Ovary (tissue), 10 donors: ENCODE measurements at places on chromosomes 5 and 9.
A peak's percentile ranks its signal among the peaks of the same experiment; 100 is the strongest.

- DNase-seq = no peak
Measured at GRCh38 chr5:134649163-134649835, 714 bp downstream of the SEC24A start.

DNA sequence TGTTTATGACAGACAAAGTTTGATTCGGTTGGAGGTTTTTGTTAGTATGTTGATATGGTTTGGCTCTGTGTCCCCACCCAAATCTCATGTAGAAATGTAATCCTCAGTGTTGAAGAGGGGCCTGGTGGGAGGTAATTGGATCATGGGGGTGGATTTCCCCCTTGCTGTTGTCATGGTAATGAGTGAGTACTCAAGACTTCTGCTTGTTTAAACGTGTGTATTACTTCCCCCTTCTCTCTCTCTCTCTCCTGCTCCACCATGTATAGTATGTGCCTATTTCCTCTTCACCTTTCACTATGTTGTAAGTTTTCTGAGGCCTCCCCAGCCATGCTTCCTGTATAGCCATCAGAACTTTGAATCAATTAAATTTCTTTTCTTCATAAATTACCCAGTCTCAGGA, 415.1 kb downstream of the HCN1 start:
- DNase-seq = no peak

- peak; percentile 30 for DNase-seq
Measured at GRCh38 chr9:88991066-88992034, at the start of gene S1PR3. TSS of gene S1PR3 (plus strand) at chr9:88991468. CDS start at chr9:89001201, 9,733 bp downstream.

- DNase-seq = no peak
Measured at GRCh38 chr5:56569076-56569475, 246.3 kb upstream of the MAP3K1 start.

DNA sequence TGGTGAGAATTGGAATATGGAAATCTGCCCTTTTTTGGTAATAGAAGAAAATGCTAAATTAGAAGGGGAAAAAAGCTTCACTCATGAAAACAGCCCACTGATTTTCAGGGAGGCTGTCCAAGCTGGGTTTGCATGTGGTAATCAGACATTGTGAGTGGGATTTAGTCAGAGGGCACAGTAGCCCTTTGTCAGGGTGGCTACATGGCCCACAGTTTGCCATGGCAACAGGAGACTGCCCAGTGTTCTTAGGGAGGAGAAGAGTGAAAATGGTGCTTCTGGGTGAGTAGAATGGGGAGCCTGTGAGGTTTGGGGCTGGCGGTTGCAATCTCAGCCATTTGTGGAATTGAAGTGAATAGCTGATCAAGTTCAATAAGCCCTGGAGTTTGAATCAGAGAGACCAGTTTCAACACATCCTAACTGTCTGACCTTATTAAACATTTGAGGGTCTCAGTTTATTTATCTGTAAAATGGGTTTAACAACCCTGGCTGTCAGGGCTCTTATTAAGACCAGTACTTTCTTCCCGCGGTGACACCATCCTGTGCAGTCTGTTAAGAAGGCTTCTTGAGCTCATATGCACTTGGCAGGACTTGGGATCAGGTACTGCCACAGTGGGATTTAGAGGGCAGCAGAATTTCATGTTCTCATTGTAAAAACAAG, 107.6 kb upstream of the TNC start:
- no peak for DNase-seq
